ENCODE measurements at places on chromosomes 1 and 21.

- DNase-seq: no peak
Observed at GRCh38 chr1:64651841-64652240, 93.0 kb upstream of the RAVER2 start.

GRCh38 chr1:183777328-183777727 lies 27.6 kb upstream of the RGL1 start:
- no peak for DNase-seq

- no peak for DNase-seq
Observed at GRCh38 chr21:38774586-38775285, 31.0 kb upstream of the ETS2 start.

DNA sequence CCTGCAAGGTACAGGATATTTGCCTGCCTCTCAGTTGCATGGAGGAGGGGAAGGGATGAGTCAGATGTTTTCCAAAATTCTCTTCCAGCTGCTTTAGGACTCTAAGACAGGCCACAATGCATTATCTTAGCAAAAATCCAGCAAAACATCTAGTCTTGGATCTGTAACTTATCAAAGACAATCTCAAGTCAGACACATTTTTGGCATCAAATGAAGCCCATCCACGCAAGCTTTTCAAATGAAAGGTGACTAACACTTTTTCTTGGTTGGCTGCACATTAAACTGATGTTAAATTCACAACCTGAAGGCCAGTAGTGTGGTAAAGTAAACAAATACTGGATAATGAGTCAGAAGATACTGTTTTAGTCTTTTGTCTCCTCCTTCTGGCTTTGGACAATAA lies 21.3 kb downstream of the FAM78B start:
- no peak for DNase-seq

DNA sequence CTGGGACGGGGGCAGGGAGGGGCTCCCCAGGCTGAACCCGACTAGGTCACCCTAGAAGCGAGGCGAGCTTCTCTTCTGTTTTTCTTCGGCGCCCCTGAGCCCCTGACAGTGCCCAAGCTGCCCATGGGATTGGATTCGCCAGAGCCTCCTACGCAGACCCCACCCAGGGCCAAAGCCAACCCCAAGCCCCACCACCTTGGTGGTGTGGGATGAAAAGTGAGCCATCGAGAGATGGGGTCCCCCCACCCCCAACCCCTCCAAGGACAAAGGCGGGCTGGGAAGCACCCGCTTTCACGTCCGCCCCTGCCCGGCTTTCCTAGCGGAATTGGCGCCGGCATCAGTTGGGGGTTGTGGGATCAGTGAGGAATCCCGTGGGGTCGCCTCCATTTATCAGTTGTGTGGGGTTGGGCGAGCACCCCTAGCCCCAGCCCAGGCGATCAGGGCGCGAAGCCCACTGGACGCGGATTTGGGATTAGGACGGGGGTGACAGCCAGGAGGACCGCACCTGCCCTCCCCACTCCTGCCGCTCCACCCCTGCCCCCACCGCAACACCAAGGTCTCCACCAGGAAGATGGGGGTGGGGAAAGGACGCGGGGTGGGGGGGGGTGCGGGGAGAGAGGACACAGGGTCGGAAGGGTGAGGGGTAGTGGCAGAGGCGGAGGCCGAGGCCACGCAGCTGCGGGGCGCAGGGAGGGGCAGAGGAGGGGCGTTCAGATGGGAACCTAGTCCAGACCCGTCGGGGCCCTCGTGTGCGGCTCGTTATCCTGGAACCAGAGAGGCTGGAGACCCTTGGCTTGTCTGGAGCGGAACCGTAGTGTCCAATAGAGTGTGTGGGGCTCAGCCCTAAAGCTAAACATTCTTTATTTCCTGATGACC lies 4.4 kb downstream of the TSPEAR start:
- no peak for DNase-seq

GRCh38 chr1:165173818-165174217 lies 182.7 kb downstream of the LMX1A start:
- no peak for DNase-seq

DNA sequence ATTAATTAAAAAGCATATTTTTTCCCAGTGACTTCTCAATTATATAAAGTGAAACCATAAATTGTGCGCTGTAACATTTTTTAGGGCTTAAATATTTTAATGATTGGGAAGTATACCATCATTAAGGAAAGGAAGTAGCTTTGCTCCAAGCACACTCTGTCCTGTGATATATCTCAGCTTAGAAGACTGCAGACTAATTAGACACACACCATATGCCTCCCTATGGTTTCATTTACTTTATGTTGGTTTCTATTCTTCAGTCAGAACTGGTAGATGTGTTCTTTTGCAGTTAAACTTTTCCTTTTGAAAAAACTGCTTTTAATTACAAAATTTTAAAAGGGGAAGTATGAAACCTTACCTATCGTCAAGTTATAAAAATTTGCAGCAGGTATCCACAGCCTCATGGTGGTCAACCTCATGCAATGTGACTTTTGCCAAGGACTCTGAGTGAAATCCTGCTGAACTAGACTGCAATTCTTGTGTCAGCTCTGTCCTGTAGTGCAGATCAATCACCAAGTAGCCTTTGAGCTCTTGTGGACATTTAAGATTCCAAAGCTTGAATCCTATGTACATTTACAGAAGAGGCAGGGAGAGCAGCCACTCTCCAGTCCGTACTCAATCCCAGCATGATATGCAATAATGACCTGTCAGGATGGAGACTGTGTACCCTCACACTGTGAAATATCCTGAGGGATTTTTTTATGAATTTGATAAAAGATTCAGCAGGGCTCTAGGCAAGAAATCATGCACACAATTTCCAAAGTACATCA lies 149.1 kb downstream of the AMY1C start:
- DNase-seq: no peak

GRCh38 chr1:147897029-147897752 lies 5.4 kb upstream of the GJA8 start:
- no peak for DNase-seq

GRCh38 chr1:85612704-85613361 lies 32.3 kb downstream of the CCN1 start:
- DNase-seq: no peak

GRCh38 chr1:234583755-234584419 lies 26.1 kb downstream of the IRF2BP2 start:
- no peak for DNase-seq

- DNase-seq: no peak
Observed at GRCh38 chr1:9655836-9656235, 4.3 kb downstream of the PIK3CD start.

- DNase-seq: no peak
Observed at GRCh38 chr1:4086085-4086850, 186.2 kb upstream of the C1orf174 start.

GRCh38 chr1:186112280-186112679 lies 262.8 kb downstream of the TPR start:
- DNase-seq: no peak

- no peak for DNase-seq
Observed at GRCh38 chr1:67323087-67323486, 15.4 kb downstream of the IL12RB2 start.

- no peak for DNase-seq
Observed at GRCh38 chr1:220040028-220040596, 6.2 kb downstream of the EPRS1 start.

DNA sequence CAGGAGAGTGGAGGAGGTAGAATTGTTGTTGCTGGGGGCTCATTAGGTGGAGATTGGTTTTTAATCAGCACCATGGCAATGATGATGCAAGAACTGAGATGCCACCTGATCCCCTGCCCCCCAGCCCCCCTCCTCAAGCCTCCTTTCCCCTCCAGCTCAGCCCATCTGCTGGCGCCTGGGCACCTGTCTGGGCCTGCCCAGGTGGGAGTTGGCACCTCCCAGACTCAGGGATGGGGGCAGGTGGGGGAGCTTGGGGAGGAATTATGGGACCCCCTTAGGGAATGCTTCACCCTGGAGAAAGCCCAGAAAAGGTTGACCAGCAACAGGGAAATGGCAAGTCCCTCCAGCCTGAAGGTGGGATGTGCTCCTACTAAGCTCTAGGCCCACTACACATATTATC lies 1.5 kb upstream of the NHLH1 start:
- no peak for DNase-seq

- DNase-seq: no peak
Observed at GRCh38 chr1:10736634-10737586, 59.5 kb downstream of the CASZ1 start.

DNA sequence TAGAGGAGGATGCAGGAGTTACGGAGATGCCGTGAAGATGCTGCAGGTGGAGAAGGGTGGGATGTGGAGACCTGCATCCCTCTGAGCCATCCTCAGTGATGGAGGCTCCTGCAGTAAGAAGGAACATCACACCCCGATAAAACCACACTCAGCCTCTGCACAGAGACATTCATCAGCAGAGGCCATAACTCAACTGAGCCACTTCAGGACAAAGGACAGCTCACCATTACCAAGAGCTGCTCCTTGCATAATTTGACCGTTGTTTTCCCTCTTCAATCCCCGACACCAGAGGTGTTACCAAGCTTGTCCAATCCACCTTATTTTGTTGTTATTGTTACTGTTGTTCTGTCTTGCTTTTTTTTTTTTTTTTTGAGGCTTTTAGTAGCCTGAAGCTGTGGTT lies 543.9 kb downstream of the AJAP1 start:
- DNase-seq: no peak

GRCh38 chr1:187151555-187151954 lies 322.8 kb downstream of the PLA2G4A start:
- DNase-seq: no peak

GRCh38 chr1:15100121-15100879 lies 53.2 kb upstream of the TMEM51 start:
- DNase-seq: peak; percentile 28

DNA sequence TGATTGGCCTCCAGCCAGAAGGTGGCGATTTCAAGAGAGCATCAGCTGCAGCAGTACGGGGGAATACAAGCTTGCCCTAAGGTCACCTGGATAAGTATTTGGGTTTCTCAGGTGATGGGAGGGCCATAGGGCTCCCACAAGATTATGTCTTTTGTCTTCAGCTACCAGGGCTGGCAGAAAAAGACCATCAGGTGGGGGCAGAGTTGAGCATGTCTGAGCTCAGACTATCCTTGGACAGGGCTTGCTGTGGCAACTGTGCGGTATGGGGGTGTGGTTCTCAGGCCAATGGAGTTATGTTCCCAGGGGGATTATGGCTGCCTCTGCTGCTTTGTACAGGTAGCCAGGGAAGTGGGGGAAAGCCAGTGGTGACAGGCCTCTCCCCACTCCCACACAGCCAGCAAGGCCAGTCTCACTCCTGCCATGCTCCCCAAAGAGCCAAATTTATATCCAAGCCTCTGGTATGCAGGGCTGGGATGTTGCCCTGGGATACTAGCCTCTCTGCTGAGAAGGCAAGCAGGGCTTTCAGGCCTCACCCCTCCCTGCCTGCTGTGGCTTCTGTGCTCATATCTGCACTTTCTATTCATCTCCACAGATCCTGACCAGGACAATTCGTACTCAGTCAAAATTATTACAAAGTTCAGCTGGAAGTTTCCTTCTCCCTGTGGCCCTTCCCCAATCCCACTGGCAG lies 26.6 kb upstream of the CD84 start:
- no peak for DNase-seq

DNA sequence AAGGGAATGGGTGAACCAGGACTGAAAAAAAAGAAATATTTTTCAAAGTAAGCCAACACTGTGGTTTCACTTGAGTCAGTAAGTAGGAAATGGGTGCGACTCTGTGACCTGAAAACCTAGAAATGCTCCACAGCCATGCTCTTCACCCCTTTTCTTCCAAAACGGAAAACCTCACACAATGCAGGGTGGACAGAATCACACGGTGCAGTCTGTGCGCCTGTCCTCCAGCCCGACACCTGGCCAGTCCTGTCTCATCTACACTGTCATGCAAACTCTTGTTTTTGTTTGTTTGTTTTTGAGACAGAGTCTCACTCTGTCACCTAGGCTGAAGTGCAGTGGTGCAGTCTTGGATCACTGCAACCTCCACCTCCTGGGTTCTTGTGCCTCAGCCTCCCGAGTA lies 53.3 kb downstream of the B3GALT5 start:
- no peak for DNase-seq

DNA sequence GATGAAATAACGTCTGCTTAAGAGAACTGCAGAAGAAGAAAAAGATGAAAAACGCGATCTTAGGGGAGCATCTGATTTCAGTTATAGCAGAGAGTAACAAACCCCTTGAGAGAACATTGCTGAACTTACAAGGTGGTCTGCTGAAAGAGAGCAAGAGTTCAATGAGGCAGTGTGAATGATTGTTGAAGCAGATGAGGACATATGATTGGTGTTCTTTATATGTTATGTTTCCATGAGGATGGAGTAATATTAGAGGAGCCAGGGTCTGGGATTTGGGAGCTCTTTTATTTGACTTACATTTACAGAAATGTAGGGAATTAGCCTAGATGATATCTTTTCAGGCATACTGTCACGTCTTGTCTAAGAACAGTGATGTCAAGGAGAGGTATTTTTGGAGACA lies 1302.0 kb downstream of the KCNT2 start:
- DNase-seq: no peak

- peak; percentile 17 for DNase-seq
Observed at GRCh38 chr21:38777531-38777930, 28.2 kb upstream of the ETS2 start.

DNA sequence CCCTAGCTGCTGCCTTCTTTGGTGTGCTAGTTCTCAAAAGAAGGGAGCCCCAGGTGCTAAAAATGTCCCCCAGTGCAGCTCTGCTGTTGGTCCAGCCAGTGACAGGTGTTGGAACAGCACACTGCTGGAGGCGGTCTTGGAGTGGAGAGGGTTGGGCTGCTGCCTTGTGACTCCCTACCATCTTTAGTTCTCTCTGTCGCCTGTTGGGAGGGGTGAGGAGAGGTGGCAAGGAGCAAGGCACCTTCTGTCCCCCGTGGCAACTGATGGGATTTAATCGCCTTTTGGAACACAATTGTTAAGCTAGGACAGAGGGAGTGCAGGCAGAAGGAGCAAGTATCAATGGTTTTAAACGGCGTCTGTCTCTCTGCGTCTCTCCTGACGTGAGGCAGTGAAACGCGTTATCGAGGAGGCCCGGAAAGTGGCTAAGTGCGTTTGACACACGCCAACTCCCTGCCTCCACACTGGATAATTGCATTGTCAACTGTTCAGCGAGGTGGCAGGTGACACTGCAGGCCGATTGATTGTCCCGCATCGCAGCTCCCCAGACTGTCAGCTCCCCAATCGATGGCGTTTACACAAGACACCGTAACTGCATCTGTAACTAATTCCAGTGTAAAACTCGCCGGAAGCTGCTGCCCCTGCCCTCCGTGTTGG lies 34.0 kb downstream of the TMEM53 start:
- DNase-seq: no peak

- DNase-seq: no peak
Observed at GRCh38 chr1:173015629-173016028, 35.1 kb downstream of the TNFSF18 start.

DNA sequence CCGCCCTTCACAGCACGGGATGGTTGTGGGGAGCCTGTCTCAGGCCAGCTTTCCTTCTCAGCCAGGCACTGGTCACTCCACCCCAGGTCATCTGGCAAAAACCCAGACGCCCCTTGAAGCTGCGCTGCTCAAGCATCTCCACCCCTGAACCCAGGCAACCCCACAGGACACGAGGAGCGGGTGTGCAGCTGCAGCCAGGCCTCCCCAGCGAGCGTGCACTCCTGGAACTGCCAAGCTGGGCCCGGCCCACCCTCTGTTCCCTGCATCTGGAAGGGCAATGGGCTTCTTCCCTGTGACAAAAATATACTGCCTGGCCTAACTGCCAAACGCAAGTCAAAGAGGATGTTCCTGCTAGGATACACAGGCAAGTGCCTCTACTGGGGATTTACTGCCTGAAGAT lies 39.7 kb downstream of the SLC66A1 start:
- DNase-seq: no peak

- no peak for DNase-seq
Observed at GRCh38 chr1:14339288-14339687, 259.2 kb upstream of the KAZN start.

GRCh38 chr1:184004935-184005334 lies 32.6 kb downstream of the COLGALT2 start:
- DNase-seq: no peak

- peak; percentile 40 for DNase-seq
Observed at GRCh38 chr1:2174348-2175054, 20.1 kb downstream of the FAAP20 start.
